ENCODE measurements at places on chromosomes 2 and 18.
A peak's percentile ranks its signal among the peaks of the same experiment; 100 is the strongest.

GRCh38 chr2:215189393-215189792, 51.0 kb upstream of the ABCA12 start:
- DNase-seq = no peak

DNA sequence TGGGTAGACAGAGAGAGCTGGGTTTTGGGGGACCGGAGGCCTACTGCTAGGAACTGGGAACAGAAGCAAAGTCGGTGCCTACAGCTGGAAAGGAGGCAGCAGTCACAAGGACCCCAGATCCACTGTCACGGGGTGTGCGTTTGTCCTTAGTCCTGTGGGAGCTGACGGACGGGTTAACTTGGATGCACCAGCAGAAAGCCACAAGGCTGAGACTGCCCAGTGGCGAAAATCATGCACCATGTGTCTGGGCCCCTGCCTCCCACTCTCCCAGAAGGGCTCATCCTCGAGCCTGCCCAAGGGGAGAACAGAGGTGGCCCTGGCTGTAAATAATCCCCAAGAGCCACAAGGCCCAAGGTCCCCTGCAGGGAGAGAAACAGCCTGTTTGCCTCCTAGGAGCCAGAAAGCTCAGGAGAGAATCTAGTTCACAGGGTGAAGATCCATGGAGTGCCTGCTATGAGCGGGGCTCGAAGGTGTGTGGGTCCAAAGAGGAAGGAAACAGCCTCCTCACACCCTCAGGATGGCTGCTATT, 11.7 kb upstream of the RALB start:
- no peak for DNase-seq

DNA sequence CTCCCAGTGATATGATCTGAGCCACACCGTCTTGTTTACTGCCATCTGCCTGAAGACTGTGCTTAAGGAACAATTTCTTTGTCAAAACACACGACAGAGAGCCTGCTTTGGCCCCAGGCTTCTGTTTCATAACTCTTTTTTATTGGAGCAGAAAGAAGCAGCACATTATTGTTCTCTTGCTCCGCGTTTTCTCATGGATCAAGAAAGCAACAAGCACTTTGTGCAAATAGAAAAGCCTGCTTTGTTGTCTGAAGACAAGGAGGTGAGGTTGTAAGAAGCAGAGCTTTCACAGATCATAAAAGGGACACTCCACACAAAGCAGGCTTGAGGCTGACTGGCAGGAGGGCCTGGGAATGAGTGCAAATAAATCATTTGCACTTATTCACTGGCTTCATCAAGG, 118.3 kb upstream of the FAM136A start:
- no peak for DNase-seq

- no peak for DNase-seq
Observed at GRCh38 chr2:215793747-215794595, 219.4 kb downstream of the MREG start.

DNA sequence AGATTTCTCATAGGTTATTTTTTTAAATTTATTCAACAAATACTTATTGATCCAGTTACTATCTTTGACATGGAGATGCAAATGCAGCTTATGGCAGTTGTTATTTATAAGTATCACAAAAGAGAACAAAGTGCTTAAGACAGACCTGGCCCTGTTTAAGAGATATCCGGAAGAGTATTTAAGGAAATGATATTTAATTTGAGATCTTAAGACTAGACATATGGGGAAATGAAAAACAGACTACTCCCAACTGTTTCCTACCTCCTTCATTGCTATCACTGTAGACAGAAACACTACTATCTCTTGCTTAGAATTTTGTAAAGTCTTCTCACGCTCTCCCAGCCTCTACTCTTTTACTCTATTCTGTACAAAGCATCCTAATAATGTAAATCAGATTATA, 36.0 kb downstream of the RPRD1A start:
- no peak for DNase-seq

DNA sequence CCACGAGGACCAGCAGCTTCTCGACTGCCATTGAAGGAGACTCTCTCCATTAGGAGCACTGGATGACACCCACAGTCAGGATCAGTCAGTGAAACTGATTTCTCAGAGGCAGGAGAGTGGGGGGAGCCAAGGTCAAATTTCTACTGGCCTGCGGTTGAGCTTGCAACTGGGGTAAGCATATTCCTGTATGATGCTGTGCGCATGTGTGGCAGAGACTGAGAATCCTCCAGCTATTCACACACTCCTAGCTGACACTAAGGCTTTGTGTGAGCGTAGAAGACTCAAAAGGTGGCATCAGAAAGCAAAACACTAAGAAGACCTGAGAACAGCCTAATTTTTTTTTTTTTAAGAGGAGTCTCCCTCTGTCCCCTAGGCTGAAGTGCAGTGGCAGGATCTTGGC, 19.8 kb upstream of the TTL start:
- DNase-seq = no peak

DNA sequence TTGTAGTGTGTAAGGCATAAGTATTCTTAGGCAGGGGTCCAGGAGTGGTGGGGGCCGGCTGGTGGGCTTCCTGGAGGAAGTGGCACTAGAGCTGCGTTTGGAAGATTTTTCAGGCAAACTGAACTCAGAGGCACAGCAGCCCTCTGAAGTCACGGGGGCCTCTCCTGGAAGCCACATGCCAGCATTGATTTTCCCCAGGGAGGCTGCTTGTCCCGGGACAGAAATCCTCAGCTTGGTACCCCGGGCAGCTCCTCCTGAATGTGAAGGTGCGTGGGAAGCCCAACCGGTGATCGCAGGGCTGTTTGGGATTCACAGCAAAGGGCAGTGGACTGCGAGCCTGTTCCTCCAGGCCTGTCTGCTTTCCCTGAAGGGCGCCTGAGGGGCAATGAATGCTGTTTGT, 1.6 kb upstream of the PDIA6 start:
- DNase-seq = no peak

GRCh38 chr2:101806123-101806522, 108.6 kb downstream of the MAP4K4 start:
- no peak for DNase-seq

- DNase-seq = no peak
Observed at GRCh38 chr2:164178835-164179465, 442.3 kb downstream of the GRB14 start.

DNA sequence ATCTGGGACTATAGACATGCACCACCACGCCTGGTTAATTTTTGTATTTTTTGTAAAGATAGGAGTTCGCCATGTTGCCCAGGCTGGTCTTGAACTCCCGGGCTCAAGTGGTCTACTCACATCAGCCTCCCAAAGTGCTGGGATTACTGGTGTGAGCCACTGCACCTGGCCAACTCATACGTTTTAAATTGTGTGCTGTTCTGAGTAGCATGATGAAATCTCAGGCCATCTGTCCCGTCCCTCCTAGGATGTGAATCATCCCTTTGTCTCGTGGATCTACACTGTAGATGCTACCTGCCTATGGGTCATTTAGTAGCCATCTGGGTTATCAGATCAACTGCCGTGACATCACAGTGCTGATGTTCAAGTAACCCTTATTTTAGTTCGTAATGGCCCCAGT, 38.5 kb upstream of the RMP24 start:
- no peak for DNase-seq

DNA sequence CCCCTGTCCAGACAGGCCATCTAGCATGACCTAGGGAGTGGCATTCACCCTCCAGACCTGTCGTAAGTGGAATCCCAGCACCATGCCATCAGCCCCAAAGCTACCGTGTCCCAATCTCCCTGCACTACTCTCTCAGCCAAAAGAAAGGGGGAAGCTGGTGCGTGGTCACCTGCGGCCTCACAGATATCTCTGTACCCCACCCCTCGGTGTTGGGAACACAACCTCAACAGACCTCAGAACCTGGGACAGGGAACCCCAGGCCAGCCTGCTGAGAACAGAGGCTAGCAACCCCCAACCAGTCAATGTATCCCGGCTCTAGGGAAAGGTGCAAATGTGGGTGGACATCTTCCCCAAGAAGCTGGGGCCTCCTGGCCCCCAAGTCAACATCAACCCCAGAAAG, 38.2 kb downstream of the LMAN2L start:
- DNase-seq = no peak

DNA sequence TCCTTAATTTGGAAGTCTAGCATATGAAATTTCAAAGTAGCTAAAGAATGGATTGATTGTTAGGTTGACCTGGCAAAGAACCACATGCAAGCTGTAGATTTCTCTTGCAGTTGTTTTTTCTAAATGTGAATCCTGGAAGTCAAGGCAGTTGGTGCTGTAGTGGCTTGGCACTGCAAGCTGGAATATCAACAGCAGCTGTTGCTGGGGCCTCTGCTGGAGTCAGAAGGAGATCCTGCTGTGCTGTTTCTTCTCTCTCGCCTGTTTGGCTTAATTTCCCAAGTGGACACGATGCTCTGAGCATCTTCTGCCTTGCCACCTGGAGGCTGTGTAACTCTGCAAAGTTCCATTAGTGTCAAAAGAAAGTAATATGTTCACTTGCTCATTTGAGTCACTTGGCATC, 12.6 kb downstream of the PIK3C3 start:
- no peak for DNase-seq

GRCh38 chr2:217707131-217707611, 295.6 kb downstream of the TNS1 start:
- no peak for DNase-seq

DNA sequence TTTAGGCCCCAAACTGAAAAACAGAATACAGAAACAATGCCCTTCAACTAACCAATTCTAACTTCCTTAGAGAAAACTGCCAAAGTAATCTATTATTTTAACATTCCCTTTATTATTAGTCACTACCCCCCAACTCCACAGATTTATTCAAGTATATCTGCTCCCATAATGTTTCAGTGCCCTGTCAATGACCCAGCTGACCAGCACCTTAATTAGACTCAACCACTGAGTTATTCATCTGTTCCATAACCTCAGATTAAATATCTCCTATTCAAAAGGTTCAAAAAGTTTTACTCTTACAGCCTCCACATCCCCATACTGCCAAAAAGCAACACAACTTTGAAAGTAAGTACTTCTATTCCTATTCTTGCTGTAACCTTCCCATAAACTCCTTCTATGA, 202.4 kb downstream of the EXOC6B start:
- DNase-seq = no peak

DNA sequence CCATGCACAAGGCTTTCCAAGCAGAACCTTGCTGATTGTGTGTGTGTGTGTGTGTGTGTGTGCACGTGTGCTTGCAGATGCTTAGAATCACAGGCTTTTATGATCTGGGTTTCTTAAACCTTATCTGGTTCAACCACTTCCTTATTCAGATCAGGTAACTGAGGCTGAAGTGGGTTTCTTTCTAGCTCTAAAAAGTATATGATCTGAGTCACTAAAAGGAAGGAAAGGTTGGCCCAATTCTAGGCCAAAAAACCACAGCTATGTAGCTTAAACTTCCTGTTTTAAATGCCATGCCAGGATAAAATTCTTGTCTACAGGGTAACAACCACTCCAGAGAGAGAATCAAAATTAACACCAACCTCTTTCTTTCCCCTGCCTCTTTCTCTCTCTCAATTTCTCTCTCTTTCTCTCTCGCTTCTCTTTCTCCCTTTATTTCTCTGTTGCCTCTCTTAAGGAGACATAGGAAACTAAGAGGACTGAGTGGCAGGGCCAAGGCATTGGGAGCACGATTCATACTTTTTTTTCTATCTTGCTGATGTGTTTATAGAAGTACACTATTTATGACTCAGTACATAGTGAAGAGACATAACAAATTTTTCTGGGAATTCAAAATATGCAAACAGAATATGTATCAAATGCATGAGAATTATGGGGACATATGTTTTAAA, 140.3 kb downstream of the TRIB2 start:
- no peak for DNase-seq

DNA sequence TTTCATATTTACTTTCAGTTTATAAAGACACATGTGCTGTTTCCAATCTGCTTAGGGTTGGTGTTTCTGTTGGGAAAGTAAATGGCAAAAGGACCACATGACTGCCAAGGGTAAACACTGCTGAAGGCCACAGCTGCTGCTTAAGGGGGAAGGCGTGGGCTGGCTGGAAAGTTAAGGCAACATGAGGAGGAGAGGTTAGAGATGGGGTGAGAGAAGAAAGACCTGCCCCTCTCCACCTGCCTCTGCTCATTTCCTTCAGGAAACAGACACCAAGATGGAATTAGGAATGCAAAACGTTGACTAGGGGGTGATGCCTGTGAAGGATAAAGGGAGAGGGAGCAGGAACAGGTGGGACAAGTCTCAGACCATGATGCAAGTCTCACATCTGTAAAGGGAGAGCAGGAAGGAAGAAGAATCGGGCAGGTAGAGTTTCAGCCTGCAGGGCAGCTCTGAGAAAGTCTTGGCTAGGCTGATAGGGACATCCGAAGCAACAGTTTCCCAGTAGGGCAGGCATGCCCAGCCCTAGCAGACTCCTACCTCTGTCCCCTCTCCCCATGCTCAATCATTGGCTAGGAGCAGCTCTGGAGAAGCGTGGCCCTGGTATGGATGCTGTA, 86.0 kb downstream of the CDC42EP3 start:
- peak; percentile 15 for DNase-seq

DNA sequence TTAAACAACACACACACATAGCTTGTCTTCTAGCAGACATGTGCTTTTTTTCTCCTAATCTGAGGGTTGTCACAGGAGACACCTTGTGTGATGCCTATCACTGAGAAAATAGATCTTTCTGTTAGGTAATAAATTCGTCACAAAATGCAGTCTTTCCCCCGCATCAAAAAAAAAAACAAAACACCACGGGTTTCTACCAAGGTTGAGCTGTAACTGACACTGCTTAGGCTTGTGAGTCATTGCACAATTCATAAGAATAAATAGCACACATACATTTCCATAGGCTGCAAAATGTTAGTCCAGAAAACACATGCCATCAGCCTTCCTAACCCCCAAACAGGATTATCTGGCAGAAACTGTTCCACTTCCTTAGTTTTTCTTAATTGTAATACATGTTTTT, 6.5 kb downstream of the TMEM163 start:
- DNase-seq = no peak

DNA sequence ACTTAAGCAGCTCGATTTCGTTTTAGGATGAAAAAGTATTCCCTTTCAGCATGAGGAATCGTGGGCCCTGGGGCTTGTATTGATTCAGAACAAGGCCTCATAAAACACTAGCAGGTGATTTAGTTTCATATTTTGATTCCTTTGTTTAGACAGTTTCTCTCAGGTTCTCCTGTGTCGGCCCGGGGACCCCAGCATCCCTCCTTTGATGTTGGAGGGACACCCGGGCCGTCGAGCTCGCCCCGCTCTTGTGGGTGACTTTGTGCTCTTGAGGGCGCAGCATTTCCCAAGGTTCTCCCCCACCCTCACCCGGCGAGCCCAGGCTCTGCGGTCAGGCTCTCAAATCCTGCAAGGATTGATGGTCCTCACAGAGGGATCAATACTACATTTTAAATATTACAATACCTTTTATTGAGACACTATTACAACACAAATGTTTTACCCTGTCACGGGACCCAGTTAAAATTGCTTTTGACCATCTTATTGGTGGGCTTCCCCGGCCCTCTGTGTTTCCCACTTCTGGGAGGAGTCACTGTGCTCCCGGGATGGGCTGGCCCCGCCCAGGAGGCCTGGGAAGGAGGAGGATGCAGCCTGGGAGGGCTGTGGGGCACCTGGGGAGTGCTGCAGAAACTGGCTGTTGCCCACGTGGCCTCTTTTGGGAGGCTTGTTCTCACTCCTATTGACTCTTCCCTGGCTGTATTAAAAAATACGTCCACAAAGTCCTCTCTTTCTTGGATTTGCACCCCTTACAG, 222.6 kb downstream of the INSIG2 start:
- DNase-seq = no peak

GRCh38 chr2:225136552-225136951, 94.3 kb upstream of the DOCK10 start:
- DNase-seq = no peak

All from stimulated activated CD4-positive, alpha-beta T cell treated with anti-CD3 and anti-CD28 coated beads, Interleukin-4, amount 100 ng/mL, for 1 hour (primary cell).